ENCODE measurements at places on chromosomes 6 and 20. TPM values are rescaled to one million over a fixed set of nuclear protein-coding genes. Genes with fewer than 3 reads are reported as not detected.
A peak's percentile ranks its signal among the peaks of the same experiment; 100 is the strongest.

The PPP1R16B gene
- total RNA-seq: 28.6 TPM

- no peak for DNase-seq
Measured at GRCh38 chr20:16082051-16082550, 491.1 kb downstream of the KIF16B start.

DNA sequence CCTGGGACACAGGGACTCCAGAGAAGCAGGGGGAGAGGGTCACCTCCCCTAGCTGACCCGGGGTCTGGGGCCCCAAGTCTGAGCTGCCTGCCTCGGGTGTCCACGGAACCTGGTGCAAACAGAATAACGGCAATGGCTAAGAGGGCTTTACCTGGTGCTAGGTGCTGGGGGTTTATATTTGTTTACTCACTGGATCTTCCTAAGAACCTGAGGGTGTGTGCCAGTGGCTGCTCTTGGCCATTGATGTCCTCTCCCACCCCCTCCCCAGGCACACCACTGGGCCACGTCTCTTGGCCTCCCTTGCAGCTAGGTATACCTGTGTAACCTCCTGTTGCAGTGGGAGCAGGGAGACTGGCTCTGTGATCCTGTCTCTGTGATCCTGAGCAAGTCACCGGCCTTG is 157.9 kb upstream of the MLN start:
- no peak for DNase-seq

- DNase-seq: no peak
Measured at GRCh38 chr6:54076159-54076789, 35.0 kb upstream of the MLIP start.

DNA sequence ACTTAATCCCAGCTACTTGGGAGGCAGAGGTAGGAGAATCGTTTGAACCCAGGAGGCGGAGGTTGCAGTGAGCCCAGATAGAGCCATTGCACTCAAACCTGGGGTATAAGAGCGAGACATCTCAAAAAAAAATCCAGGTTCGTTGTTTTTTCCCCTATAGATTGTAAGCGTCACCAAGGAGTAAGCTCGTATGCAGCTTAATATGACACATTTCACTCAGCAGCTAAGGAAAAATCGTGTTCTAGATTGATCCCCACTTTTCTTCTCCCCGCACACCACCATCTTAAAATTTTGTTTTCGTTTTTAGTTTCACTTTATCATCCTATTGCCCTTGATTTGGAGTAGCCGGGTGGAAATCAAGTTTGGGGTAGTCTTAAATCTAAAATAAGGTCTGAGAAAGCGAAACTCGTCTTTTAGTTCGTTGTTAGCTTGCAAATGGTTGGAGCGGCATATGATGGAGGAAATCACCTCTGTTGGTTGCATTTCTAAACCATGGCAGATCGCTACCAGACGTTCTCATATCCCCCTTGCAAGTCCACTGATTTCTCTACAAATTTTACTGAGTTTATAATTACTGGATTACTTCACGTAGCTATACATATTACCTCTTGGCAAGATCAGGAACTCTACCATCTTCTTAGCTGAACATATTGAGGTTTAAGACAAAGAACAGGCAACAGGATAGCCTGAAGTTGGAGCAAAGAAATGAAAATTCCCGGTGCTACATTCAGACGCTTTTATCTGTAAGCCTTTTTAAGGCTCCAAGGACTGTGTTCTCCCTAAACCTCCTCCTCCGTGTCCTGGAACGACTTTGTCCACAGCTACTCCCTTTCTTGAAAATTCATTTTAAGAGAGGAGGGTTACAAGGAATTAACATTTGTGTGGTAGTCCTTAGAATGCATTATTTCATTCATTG is 91.1 kb upstream of the BTN3A2 start:
- DNase-seq: no peak

- no peak for DNase-seq
Measured at GRCh38 chr6:91328241-91328640, 741.4 kb upstream of the MAP3K7 start.

DNA sequence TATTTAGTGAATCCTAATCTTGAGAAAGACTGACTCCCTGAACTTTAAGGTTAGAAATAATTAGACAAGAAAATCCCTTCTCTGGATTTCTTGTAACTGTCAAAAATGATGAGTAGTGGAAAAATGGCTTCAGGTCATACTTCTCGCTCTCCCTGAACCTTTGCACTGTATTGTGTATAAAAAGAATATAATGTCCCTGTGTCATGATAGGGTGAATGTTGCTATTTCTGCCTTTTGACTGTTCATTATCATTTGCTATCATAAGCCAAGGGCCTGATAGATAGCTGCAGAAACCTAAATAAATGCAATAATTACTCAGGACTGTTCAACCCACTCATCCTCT is 39.3 kb downstream of the ALDH8A1 start:
- DNase-seq: no peak

- no peak for DNase-seq
Measured at GRCh38 chr6:74651948-74652842, 553.7 kb downstream of the COL12A1 start.

DNA sequence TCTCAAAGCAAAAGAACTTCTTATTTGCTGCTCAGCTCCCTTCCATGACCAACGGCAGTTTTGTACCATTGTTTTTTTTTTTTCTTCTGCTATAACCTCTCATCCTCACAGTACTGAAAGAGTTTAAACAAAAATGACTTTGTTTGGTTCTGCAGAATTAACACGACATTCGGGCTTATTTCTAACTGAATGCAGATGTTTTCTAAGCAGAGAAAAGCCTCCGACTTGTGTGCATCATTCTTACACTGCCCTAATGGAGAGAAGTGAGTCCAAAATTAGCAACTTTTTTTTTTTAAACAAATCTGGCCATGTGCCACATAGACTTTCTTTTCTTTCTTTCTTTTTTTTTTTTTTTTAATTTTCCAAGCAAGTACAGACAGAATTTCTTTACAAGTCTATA is 382.7 kb downstream of the HDGFL1 start:
- no peak for DNase-seq

GRCh38 chr6:158068893-158069799 is 87.5 kb downstream of the SYNJ2 start:
- DNase-seq: no peak

GRCh38 chr6:160791981-160792418 is 90.0 kb downstream of the PLG start:
- no peak for DNase-seq

- DNase-seq: peak; percentile 62
Measured at GRCh38 chr20:49483696-49484123, 1.2 kb upstream of the KCNB1 start.

DNA sequence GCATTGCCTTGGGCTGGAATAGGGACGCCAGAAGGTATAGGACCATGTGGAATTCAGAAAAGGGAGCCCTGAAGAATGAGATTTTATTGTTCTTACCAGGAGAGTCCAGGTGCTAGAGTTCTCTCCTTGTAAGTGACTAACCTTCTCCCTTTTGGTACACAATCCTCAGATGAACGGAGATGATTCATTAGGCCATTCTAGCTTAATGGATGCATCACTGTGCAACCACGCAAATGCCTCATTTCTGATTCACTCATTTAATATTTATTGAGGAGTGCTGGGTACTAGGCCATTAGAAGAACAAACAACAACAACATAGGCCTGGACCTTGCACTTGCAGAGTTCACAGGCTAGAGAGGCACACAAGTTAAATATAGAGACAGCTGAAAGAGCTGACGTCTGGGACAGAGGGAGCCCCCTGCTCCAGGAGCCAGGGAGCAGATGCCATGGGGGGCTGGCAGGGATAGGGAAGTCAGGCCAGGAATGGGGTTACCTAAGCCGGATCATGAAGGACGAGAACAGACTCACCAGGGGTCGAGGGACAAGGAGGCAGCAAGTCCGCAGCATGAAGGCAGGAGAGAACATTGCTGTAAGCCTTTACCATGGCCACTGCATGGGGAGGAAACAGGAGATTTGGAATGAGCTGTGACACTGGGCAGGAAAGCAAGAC is 179.5 kb upstream of the AKAP12 start:
- DNase-seq: no peak

DNA sequence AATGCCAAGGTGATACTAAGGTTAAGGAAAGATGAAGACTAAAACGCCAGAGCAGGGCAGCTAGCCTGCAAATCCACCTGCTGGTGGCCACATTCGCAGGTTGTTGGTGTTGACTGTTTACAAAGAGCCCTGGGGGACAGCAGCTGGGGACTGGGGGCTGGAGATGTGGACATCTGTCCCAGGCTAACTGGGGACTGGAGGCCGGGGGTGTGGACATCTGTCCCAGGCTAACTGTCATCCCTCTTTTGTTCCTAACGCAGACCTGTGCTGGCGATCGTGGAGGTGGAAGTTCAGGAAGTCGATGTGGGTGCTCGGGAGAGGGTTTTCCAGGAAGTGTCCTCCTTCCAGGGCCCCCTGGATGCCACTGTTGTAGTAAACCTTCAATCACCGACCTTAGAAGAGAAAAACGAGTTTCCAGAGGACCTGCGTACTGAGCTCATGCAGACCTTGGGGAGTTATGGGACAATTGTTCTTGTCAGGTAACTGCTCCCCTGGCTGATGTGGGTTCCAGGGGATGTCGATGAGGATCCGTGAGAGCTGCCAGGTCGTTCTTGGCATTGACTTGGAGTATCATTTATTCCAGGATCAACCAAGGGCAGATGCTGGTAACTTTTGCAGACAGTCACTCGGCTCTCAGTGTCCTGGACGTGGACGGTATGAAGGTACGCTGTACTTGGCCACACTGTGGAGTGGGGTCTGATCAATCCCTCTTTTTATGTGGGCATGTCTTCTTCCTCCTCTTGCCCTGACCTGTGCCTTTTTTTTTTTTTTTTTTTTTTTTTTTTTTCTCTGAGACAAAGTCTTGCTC is 87.0 kb downstream of the SERAC1 start:
- no peak for DNase-seq

DNA sequence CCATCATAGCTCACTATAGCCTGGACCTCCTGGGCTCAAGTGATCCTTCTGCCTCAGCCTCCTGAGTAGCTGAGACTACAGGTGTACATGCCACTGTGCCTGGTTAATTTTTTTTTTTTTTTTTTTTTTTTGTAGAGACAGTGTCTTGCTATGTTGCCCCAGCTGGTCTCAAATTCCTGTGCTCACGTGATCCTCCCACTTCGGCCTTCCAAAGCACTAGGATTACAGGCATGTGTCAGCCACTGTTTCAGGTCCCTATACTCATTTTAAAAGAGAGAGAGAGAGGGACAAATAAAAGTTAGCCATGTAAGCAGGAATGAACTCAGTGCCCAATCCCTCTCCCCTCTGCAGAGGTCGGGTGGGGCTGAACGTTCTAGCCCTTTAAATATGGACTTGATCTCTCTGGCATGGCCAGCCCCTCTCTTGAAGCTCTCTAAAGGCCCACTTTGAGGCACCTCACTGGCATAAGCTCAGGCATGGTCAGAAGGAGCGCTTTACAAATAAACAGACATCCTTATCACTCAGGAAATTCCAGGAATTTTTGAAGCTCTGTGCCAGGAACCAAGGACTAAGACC is 9.0 kb upstream of the SERPINB1 start:
- no peak for DNase-seq

DNA sequence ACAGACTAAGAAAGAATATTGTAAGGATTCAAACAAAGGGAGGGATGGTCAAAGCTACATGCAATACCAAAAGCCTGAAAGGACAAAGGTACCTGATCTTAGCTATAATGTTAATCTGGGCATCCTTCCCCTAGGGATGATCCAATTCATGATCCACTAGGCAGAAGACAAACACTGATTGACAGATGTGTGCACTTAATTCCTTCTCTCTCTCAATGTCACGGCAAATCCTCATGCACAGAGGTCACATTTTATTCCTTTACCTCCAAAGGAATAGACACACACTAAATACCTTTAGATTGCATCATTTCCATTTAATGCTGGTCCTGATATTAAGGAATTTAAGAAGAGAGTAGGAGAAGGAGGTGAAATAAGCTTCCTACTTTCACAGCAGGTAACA is 73.4 kb downstream of the ZNF133 start:
- DNase-seq: no peak

- no peak for DNase-seq
Measured at GRCh38 chr20:49656304-49656703, 57.4 kb downstream of the B4GALT5 start.

GRCh38 chr6:143804835-143805239 is 38.3 kb upstream of the LTV1 start:
- no peak for DNase-seq

GRCh38 chr20:21505810-21506530 is 7.9 kb downstream of the NKX2-2 start:
- peak; percentile 87 for DNase-seq

GRCh38 chr6:108227290-108227689 is 33.5 kb downstream of the SNX3 start:
- no peak for DNase-seq

DNA sequence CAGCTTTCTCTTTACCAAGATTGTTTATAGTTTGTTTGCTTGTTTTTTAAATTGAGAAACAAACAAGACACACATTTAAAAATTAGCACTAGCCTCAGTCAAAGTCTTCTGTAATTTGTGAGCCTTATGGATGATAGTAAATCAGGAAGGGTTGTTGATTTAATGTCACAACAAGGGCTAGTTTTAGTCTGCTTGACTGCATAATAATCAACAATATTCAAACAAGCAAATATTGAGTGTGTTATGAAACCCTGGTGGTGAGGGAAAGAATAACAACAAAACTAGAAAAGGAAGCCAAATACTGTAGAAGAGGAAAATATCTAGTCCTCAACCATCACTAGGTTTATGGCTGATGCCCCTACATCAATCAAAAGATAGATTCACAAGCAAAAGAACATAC is 228.6 kb downstream of the TBC1D7 start:
- DNase-seq: no peak

The SSTR4 gene
- 0.89 TPM for total RNA-seq

The RBBP8NL gene
- total RNA-seq: not detected

DNA sequence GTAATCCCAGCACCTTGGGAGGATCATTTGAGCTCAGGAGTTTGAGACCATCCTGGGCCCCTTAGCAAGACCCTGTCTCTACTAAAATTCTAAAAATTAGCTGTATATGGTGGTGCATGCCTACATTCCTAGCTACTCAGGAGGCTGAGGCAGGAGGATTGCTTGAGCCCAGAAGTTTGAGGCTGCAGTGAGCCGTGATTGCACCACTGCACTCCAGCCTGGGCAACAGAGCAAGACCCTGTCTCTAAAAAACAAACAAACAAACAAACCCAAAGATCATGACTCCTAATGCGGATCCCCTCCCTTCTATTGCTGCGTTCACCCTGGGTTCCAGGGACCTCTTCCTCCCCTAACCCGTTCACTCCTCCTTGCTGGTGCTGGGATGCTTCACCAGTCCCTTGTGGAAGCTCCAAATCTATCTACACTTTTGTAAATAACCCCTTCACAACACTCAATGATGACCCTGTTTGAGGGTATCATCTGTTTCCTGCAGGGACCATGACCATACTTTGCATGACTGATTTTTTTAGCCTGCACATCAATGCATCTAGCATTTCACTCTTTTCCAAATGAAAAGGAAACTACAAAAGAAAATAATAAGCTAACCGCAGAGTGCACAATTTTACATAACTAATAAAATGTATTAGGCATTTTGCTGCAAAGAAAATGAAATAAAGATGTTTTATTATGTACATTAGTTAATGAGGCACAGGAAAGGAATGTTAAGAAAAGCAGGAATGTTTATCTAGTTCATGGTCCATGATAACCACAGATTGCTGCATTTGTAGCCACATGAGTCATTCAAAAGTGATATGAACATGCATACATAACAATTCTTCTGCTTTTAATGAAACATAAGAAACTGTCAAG is 30.5 kb upstream of the IPCEF1 start:
- DNase-seq: peak; percentile 8

GRCh38 chr6:72733045-72733444 is 111.2 kb downstream of the KCNQ5 start:
- no peak for DNase-seq
